Vagina (tissue), 2 donors: ENCODE measurements at places on chromosomes 12 and 14. TPM values are rescaled to one million over a fixed set of nuclear protein-coding genes. Genes with fewer than 3 reads are reported as not detected.

GRCh38 chr14:55699131-55700057, 119.4 kb downstream of the KTN1 start:
- DNase-seq = peak; percentile 16

DNA sequence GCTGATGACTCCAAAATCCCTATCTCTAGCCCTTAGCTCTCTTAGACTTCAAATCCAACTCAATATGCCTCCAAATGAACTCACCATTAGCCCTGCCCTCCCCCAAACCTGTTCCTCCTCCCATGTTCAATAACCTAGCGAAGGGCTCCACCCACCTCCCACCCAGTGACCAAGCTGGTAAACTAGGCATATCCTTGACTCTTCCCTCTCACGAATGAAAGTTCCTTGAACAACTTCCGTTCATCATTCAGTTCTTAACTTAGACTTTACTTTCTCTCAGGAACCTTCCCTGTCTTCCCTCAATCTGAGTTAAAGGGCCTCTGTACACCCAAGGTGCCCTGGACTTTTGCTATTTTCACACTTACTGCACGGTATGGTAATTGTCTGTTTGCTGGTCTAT, 1.9 kb upstream of the KLHDC1 start:
- no peak for DNase-seq

DNA sequence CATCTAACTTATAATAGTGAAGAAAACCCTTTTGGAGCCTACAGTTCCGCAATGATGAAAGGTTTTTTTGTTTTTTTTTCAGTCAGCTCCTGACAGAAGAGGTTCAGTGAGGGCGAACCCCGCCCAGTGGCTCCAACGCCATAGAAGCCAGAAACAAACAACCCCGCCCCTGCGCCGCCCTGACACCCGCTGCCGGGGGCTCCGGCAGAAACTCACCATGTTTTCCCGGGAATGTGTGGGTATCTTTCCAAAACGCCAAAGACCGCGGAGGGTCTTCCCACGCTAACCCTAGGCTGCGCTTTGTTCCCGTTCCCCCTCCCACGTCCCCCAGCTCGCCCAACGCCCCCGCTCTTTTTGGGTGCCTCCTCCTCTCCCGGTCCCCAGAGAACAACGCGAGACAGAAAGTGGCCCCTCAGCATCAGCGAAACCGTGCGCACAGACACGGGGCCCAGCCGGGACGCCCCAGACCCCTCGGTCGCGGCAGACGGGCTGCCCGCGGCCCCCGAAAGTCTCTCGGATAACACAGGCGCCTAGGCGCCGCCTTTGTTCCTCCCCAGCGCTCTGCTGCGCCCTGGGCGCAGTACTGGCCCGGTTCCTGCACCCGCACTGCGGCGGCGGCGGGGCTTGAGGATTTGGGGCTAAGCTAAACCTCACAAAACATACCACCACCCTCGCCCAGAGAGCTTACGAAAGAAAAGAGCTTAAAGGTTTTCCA, 522 bp downstream of the TUBA1A start:
- DNase-seq = no peak

DNA sequence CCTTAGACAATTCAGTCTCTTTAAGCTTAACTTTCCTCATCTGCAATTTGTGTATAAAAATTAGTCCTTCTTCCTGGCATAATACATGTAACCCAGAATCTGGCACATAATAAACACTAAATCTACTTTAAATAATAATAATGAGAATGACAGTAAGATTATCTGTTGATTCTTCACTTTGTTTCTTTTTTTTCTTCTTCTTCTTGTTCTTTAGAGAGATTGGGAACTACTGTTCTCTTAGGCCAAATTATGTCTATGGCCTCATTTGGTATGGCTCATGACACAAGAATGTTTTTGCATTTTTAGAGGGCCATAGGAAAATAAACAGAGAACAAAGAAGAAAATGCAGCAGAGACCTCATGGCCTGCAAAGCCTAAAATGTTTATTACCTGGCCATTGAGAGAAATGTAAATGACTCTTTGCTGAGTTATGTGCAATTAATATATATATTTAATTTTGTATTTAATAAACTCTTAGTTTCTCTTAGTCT, 275.8 kb downstream of the SLC6A15 start:
- DNase-seq = no peak

- no peak for DNase-seq
These were observed 4.7 kb downstream of the TNFRSF1A start for GRCh38 chr12:6336889-6337853.

GRCh38 chr12:108495054-108495453, 20.0 kb upstream of the FICD start:
- no peak for DNase-seq

- no peak for DNase-seq
These were observed 41.8 kb upstream of the AEBP2 start for GRCh38 chr12:19397534-19397933.

Gene ACTR10
- total RNA-seq = 42.2 TPM

Gene DTX1
- 8.3 TPM for total RNA-seq
